AG04450 (cell line): ENCODE measurements at places on chromosomes 1 and 21. TPM values are rescaled to one million over a fixed set of nuclear protein-coding genes. Genes with fewer than 3 reads are reported as not detected.

DNA sequence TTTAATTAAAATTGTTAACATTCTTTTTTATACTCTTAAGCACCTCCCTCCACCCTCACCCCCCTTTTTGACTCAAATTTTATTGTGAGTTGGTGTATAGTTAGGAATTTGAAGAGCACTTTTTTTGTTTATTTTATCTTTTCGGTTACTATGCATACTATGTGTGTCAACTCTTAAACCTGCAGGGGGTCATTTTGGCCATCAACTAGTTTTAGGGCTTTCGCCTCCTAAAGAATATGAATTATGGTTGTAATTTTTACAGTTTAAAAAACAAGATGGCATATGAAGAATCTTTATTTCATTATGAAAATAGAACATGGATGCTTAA lies 9.7 kb downstream of the BACH1 start:
- no peak for DNase-seq

DNA sequence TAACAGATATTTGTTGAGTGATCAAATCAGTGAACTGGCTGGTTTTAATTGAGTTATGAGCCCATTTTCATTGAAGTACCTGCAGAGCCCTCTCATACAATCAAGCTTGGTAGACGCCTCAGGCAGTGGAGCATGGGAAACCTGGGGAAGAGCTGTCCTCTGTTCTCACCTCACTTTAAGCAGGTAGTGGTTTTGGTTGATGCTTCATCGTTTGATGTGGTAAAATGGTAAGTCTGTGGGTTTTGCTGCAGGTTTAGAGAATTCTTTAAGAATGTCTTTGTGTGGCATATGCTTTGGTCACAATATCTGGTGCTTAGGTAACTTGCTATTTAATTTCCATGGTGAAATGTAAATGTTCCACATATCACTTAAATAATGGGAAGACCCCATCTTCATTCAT lies 10.0 kb downstream of the LAMC1 start:
- DNase-seq: no peak

DNA sequence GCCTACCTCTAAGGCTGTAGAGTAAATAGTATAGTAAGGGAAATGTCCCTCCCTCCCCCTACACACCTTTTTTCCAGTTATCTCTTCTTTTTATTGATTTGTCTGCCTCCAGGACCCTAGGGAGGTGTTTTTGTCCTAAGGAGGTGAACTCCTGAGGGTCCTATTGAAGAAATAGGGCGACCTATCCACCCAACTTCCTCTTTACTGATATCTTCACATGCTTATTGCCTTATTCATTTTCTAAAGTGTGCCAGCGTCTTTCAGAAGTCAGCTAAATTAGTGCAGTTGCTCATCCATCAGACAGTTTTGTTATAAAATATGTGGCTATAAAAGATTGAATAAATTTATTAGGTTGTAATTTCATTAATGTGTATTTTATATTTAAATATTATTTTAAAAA lies 5.9 kb downstream of the BACH1 start:
- no peak for DNase-seq

Gene PRDM2
- polyA plus RNA-seq: 12.0 and 16.4 TPM in 2 replicates
